SIG-M5 (cell line): ENCODE measurements at places on chromosomes 4 and X.

DNA sequence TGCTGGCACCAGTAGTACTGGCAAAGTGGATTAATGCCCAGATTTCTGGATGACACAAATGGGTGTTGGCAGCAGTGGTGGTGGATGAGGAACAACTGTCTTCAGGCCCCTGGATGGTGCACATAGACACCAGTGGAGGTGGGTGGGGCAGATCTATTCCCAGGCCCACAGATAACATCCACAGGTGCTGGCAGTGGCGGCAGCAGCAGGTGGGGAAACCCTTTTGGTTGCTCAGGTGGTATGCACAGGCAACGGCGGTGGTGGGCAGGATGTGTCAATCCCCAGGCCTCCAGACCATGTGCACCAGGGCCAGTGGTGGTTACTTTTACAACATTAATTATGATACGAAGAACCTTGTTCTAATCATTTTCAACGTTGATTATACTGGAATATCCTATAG, 48.9 kb upstream of the FAT4 start:
- no peak for DNase-seq

- DNase-seq = no peak
Observed at GRCh38 chrX:9195199-9195880, 161.4 kb upstream of the FAM9B start.

GRCh38 chr4:13498469-13498868, 14.3 kb upstream of the RAB28 start:
- DNase-seq = peak; percentile 42

DNA sequence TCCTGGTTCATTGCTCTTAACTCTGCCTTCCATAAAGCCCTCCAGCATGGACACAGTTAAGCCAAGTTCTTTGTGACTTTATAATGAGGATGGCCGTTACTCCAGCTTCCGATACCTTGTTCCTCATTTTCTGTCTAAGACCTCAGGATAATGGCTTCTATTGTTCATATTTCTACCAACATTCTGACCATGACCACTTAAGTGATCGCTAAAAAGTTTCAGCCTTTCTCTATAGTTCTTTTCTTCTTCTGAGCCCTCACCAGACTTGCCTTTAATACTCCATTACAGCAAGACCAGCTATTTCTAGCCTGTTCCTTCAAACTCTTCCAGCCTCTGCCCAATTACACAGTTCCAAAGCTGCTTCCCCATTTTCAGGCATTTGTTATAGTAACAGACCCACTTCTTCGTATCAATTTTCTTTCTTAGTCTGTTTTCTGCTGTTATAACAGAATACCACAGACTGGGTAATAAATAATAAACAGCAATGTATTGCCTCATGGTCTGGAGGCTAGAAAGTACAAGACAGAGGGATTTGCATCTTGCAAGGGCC, 12.3 kb downstream of the RNF175 start:
- DNase-seq = no peak

DNA sequence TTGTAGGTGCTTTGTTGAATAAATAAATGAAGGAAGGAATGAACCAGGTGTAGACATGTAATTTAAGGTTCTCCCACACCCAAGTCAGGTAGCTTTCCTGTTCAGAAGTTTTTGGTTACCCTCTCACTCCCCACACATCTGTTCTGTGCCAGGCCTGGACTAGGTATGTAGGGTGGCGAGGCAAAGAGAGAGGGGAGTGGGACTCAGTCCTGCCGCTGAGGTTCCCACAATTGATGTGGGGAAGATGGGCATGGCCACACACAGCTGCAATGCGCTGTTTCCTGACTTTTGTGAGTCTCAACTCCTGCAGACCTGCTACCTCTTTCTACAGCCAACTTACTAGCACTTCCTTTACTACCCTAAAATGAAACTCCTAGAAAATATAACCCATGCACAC, 88.9 kb downstream of the RTL5 start:
- no peak for DNase-seq

DNA sequence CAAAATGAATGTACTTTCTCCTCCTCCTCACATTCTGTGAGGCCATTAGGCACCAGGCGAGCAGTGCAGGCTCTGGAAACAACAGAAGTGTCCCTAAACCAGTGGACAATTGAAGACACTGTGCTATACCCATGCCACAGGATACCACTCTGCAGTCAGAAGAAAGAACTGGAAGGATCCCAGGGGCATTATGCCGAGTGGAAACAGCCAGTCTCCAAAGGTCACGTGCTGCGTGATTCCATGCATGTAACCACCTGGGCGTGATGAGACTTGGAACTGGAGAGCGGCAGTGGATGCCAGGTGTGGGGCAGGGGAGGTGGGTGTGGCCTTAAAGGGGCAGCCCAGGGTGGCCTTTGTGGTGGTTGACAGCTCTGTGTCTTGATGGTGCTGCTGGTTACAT, 139.4 kb downstream of the EVC2 start:
- no peak for DNase-seq

DNA sequence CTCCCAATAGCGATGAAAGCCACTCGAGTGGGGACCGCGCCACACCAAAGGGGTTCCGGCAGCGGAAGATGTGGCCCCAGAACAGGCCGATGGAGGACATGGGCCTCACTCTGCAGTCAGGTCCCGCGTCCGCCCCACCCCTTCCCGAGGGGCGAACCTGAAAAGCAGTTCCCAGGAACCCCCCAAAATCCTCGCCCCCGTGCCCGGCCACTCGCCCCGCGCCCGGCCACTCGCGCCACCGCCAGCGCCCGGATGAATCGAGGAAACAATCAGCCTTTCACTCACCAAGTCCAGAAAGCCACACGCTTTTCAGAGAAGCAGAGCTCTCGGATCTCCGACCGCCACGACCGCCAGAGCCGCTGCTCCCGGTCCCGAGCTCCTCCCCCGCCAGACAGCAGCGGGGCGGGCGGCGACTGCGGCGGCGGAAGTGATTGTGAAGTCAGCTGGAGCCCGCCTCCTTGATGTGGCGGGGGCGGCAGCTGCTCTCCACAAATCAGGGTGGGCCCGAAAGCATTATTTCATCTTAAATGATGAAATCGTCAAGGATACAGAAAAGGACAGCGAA, at the start of gene PJA1:
PJA1 (minus strand) TSS at position 367 of the 565 bp plus-strand sequence. CDS start 2,380 bp downstream, outside the sequence.
- peak; percentile 0 for DNase-seq

DNA sequence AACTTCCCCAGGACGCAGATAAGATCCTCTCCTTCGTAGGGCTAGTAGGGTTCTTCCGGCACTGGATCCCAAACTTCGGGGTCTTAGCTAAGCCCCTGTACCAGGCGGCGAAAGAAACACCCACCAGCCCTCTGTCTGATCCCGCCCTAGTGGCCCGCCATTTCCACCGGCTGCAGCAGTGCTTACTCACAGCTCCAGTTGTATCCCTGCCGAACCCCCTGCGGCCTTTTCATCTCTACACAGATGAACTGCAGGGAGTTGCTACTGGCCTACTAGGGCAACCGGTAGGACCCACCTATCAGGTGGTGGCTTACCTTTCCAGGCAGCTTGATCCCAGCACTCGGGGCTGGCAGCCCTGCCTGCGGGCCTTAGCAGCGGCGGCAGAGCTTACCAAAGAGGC, 961.2 kb downstream of the RPA4 start:
- DNase-seq = no peak

GRCh38 chr4:100079264-100079663, 111.0 kb downstream of the DDIT4L start:
- no peak for DNase-seq

- no peak for DNase-seq
Observed at GRCh38 chr4:101304916-101305315, 42.4 kb downstream of the PPP3CA start.

GRCh38 chrX:95884186-95884585, 800.5 kb upstream of the DIAPH2 start:
- no peak for DNase-seq

DNA sequence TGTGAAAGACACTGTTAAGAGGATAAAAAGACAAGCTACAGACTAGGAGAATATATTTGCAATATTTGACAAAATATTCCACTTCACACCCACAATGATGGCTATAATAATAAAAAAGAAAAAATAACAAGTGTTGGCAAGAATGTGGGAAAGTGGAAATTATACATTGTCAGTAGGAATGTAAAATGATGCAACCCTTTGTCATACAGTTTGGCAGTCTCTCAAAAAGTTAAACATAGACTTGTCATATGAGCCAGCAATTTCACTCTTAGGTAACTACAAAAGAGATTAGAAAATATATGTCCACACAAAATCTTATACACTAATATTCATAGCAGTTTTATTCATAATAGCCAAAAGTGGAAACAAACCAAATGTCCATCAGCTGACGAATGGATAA, 5.2 kb upstream of the RADX start:
- no peak for DNase-seq

- DNase-seq = no peak
Observed at GRCh38 chrX:38898261-38898660, 97.0 kb downstream of the MID1IP1 start.

- DNase-seq = no peak
Observed at GRCh38 chr4:794900-795725, 30.8 kb downstream of the CPLX1 start.

- no peak for DNase-seq
Observed at GRCh38 chr4:121212806-121213205, 48.7 kb upstream of the TNIP3 start.

DNA sequence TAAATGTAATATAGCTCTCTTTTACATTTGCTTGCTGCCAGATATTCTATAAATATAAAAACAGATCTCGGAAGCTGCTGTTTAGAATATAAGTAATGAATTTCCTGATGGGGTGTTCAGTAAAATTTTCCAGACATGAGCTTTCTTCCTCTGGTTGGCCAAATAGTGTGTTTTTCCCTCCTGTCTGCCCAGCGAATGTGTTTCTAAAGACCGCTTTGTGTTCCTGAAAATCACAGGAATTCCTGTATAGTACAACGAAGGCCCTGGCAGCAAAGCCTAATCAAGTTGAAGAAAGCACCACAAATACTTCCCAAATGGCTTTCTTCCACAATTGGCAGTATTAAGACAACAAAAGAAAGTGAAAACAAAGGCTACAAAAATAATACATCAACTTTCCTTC, 494.1 kb downstream of the INPP4B start:
- DNase-seq = no peak

DNA sequence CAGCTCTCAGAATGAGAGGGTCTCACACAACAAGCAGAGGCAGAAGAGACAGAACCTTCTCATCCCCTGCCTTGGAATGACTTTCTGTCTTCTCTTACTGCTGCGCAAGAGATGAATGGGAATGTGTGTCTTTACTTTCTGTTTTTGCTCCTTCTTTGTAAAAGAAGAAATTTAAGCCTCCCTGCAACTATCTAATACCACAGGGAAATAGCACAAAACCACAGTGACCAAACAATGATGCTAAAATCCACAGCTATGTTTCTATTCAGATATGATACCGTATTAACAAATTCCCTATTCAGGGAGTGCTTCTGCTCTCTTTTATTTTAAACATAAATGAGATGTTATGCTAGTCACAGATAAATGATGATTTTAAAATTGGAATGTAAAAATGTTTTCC, 173.8 kb upstream of the RAI2 start:
- no peak for DNase-seq

DNA sequence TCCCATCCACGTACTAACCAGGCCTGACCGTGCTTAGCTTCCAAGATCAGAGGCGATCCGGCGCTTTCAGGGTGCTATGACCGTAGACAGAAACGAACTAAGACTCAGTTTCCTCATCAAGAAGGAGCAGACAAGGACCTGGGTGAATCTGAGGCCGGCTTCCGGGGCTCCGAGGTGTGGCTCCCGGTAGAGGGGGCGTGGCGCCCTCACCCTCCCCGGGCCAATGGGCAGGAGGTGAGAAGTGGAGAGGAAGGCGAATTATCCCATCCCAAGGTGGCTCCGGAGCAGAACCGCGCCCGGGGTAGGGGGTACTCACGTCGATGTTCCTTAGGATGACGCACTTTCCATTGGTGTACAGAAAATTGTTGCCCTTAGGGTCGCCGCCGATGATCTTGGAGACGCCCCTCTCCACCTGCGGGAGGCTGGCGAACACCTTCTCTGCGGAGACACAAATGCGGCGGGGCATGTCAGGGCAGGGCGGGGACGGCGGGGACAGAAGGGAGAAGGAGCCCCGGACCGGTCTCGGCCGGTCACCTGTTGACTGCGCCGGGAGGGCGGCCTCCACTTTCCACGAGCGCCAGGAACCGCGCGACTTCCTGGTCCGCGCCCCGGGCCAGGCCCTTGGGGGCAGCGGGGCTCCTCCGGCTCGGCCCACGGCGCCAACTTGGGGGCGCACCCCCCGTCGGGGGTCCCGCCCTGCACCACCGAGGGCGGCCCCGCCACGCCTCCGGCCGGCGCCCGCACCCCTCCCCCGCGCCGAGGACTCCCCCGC, 616 bp downstream of the WDR1 start:
- no peak for DNase-seq

DNA sequence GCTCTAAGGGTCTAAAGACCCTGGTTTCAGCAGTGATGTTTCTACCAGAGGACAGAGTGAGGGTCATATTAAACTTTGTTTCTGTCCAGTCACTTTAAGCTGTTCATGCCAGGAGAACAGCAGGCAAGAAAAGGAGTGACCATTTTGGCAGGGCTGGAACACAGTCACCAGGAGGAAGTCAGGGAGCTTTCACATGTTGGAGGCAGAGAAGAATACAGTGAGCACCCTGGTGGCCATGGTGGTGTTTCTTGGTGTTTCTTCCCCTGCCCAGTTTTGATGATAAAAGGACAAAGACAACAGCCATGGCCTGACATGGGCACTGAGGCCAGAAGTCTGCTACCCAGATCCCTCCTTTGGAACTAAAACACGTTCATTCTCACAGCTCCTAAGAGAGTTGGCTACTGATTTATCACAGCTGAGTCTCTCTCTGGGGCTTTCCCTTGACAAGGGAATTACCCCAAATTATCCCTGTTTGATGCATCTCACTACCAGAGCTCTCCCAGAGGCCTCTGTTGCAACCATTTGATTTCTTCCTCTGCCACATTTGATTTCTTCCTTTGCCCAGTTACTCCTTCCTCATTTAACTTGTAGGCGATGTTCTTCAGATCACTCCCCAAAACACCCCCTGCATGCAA, 106.4 kb upstream of the NWD2 start:
- no peak for DNase-seq

GRCh38 chr4:53490965-53491622, 100.2 kb downstream of the LNX1 start:
- DNase-seq = no peak

DNA sequence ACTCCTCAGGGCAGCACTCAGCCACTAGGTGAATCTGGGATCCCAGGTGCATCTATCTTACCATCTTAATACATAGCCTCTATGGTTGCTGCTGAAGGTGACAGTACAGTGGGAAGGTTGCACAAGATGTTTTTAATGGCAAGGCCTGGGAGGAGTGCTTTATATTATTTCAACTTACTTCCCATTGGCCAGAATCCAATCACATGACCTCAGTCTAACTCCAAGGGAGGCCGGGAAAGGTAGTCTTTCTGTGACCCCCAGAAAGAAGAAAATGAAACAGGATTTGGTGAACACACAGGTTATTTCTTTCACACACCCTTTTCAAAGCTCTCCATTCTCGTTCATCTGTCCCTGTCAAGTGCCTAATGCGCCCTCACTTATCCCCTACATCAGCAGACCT, 189.1 kb upstream of the ATP6AP2 start:
- no peak for DNase-seq

GRCh38 chr4:127709456-127709855, 20.7 kb upstream of the SLC25A31 start:
- DNase-seq = no peak
